ENCODE measurements at places on chromosomes 6 and 20. TPM values are rescaled to one million over a fixed set of nuclear protein-coding genes. Genes with fewer than 3 reads are reported as not detected.

The MYCT1 gene
- total RNA-seq = 0.05 TPM

The WFDC10B gene
- total RNA-seq = not detected

The PPP1R3G gene
- 2.6 TPM for total RNA-seq

The LAMP5 gene
- 0.08 TPM for total RNA-seq

The PKIB gene
- 0.63 TPM for total RNA-seq

The SIRPD gene
- not detected for total RNA-seq

The VARS1 gene
- 49.4 TPM for total RNA-seq

The CALHM4 gene
- not detected for total RNA-seq

The MICB gene
- 6.5 TPM for total RNA-seq

The POM121L2 gene
- total RNA-seq = not detected

The PPARD gene
- total RNA-seq = 6.4 TPM

The BMP5 gene
- not detected for total RNA-seq

The EYA2 gene
- 2.0 TPM for total RNA-seq

The CRISP3 gene
- not detected for total RNA-seq

The SLPI gene
- total RNA-seq = 10.9 TPM

The F13A1 gene
- not detected for total RNA-seq

The FAM162B gene
- not detected for total RNA-seq

The ESR1 gene
- total RNA-seq = not detected

The MAP1LC3A gene
- 31.2 TPM for total RNA-seq

The ZBTB24 gene
- 4.8 TPM for total RNA-seq

The NFKBIE gene
- 5.7 TPM for total RNA-seq
